Urinary bladder (tissue), 4 donors: ENCODE measurements at places on chromosomes 12 and 14. TPM values are rescaled to one million over a fixed set of nuclear protein-coding genes. Genes with fewer than 3 reads are reported as not detected.

Gene GPR68
- total RNA-seq: 1.7 TPM

Gene TRPV4
- 0.90 TPM for total RNA-seq

Gene CEBPE
- total RNA-seq: not detected

Gene MYO1H
- total RNA-seq: not detected

Gene ARG2
- 2.1 TPM for total RNA-seq

DNA sequence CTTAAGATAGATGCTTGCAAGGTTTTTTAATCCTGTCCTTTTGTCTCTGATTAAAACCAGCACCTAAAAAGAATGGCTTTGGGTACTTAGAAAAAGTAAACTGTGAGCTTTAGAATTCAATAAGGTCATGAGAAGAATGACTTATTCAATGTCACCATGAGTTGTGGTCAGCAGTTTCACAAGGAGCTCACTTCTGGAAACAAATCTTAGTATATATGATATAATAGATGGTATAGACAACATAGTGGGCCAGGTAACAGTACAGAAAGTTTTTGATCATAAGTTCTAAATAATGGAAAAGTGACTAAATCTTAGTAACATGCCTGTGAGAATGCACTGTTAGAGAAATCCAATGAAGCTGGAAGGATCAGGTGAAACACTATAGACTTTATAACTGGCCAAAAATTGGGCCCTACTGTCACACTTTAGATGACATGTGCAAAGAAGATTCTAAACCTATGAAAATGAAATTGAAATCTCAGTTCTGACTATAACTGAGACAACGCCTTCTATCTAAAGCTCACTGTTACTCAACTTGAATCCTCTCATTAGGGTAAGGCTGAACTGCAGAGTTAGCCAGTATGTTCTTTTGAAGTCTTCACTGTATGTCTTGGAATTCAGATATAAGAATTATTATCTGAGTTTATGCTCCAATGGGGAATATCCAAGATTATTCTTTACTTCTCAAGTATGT is 42.4 kb upstream of the RAD51AP1 start:
- no peak for DNase-seq

- no peak for DNase-seq
Measured at GRCh38 chr12:70885956-70886355, 34.6 kb downstream of the PTPRR start.

DNA sequence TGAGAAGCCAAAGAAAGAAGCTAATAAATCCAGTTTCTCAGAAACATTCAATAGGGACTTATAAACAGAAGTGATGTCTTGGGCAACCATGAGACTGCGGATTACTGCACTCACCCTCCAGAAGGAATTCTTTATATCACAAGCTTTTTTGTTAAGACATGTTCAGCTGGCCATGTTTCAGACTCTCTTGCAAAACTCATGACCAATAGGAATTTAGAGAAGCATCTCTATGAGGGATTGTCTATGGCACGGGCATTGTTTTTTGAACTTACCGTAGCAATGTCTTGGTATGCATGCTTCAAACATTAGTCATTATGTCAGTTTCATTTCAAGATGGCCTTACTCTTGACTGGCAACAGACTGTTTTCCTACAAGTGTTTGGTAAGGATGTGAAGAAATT is 15.5 kb upstream of the ZNF268 start:
- DNase-seq: no peak

DNA sequence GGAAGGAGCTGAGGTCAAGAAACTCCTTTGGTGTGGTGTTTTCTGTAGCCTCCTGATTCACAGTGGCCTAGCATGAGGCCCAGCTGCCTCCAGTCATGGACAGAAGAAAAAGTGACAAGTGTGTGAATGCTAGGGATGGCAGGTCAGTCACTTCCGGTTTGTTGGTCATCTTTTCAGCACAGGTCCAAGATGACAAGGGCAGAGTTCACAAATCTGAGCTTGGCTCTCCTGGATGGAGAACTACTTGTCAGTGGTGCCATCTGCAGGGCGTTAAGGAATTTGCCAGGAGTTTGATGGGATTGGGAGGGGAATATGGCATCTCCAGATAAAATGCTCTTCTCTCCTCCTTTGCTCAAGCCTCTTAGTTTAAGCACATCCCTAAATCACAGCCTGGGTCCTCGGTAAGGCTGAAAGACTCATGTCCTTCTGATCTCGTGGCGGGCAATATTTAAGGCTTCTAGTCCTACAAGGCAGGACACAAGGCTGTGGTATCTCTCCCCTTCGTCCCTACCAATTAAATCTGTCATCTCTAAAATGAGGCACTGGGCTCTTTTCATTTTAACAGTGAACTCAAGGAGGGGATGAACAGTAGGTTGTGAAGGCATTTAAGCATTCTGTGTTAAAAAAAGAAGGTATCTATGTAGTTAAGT is 10.0 kb downstream of the TUBA1B start:
- no peak for DNase-seq

- DNase-seq: no peak
Measured at GRCh38 chr14:98798099-98798498, 473.9 kb downstream of the BCL11B start.

- DNase-seq: no peak
Measured at GRCh38 chr12:12723149-12723680, 6.0 kb downstream of the CDKN1B start.

GRCh38 chr12:55972042-55972441 is 1.8 kb upstream of the RAB5B start:
- DNase-seq: no peak

- no peak for DNase-seq
Measured at GRCh38 chr14:99950181-99950580, 115.0 kb upstream of the EVL start.

DNA sequence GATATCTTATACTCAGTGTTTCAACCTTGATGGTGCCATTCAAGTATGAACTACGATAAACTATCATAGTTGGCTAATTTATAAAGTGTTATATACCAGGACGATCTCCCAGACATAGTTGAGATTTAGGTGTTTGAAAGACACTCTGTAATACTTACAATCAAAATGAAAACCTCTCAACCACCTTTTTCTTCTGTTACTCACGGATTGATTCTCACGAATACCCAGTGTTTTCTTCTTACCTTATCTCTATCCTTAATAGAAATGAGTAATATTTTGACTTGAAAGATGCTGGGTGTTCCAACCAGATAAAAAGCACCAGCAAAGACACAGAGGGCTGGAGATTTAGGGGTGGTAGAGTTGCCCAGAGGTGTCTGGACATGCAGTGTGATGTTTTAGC is 169.9 kb downstream of the PTCSC3 start:
- no peak for DNase-seq

DNA sequence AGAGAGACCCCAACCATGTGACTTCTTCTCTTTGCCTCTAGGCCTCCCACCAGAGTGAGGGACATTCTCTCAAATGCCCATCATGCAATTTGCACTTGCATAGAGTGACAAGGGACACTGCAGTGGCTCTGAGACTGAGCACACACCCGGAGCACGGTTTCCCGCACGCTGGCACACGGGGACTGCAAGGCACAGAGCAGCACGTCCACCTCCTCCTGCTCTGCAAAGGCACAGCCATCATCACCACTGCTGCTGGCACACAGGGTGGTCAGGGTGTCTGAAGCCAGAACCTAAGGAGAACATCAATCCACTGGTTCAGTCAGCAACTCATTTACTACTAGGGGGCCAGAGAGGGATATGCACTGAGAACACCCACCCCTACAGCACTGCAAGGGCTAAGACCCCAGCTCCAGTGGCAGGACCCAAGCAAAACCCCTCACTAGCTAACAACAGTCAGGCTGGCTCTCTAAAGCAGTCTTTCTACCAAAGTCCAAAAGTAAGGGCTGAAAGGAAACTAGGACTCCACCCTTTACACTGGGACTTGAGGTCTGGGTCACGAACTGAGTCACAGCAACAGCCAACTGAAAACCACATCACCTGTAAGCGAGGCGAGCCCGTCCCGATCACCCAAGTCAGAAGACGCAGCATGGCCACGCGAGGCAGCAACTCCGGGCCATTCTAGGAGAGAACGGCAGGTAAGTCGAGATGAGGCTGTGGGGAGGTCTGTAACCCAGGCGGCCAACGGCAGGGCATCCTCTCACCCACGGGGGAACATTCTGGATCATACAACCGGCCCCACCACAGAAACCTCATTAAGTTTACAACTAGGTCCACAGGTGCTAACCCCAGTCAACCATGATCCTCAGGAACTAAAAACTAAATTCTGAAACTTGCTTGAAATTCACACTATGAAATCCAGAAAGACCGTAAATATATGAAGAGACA is 37.9 kb downstream of the GCN1 start:
- DNase-seq: no peak
